Ovary (tissue), 10 donors: ENCODE measurements at places on chromosomes 7 and 10. TPM values are rescaled to one million over a fixed set of nuclear protein-coding genes. Genes with fewer than 3 reads are reported as not detected.

The HMX2 gene
- total RNA-seq, result not detected

DNA sequence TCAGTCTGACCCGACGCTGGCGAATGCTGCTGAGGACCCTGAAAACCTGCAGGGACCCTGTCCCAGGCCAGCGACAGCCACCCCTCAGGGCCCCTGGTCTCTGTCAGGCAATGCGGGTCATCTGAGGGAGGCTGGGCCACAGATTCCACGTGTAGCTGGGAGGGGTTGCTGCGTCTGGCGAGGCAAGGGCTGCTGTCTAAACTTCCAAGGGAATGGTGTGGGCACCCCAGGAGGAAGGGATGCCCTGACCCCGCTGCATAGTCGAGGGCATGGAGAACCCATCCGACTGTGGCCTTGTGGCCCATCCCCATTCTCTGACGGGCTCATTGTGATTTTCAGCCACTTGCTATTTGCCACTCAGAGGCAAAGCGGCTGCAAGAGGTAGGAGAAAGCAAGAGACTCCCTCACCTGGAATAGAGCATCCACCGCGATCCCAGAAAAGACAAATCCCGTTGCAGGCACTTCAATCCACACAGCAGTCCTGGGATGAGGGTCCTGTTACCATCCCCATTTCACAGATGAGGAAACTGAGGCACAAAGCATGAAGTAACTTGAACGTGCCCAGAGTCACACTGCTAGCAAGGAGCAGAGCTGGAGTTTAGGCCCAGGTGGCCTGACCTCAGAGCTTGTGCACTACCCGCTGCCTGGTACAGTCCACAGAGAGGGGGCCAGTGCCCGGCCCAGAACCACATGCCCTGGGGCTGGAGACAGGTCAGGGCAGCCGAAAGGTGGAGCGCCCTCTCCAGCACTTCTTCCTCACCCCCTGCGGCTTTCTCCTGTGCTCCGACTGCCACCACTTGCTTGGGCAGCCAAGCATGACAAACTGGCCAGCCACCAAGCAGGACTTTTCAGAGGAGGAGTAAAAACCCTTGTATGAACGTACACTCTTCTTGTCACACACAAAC, 163.8 kb upstream of the KLF14 start:
- H3K4me3 ChIP-seq, result no peak overlapping the region
- peak overlapping the region; percentile 13 for H3K27ac ChIP-seq
- no peaks in the 10 kb centered on the region for H3K36me3 ChIP-seq
- no peaks in the 10 kb centered on the region for H3K27me3 ChIP-seq
- no peak for DNase-seq

GRCh38 chr7:19617901-19618300, 90.9 kb downstream of the POLR1F start:
- no peaks in the 10 kb centered on the region for H3K36me3 ChIP-seq
- H3K27me3 ChIP-seq, result no peaks in the 10 kb centered on the region
- no peak for DNase-seq
- H3K27ac ChIP-seq, result no peak overlapping the region
- H3K4me1 ChIP-seq, result no peaks in the 10 kb centered on the region
- H3K4me3 ChIP-seq, result no peak overlapping the region

DNA sequence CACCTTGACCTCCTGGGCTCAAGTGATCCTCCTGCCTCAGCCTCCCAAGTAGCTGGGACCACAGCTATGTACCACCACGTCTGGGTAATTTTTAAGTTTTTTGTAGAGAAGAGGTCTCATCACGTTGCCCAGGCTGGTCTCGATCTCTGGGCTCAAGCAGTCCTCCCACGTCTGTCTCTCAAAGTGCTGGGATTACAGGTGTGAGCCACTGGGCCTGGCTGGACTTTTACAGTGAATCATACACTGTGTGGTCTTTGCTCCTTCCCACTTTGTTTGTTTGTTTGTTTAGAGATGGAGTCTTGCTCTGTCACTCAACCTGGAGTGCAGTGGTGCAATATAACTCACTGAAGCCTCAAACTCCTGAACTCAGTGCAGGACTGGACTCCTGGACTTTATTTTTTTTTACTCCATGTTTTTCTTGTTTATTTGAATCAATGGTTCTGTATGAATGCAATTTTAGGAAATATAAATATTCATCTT, 12.5 kb downstream of the PPIA start:
- no peaks in the 10 kb centered on the region for H3K4me1 ChIP-seq
- H3K27me3 ChIP-seq, result no peaks in the 10 kb centered on the region
- no peak overlapping the region for H3K4me3 ChIP-seq
- DNase-seq, result no peak

The TRIL gene
- 1.4 TPM for total RNA-seq

- no peak for DNase-seq
- H3K4me1 ChIP-seq, result no peaks in the 10 kb centered on the region
- H3K36me3 ChIP-seq, result no peaks in the 10 kb centered on the region
- no peak overlapping the region for H3K27ac ChIP-seq
- H3K4me3 ChIP-seq, result no peak overlapping the region
Measured at GRCh38 chr7:50696810-50697582, 85.7 kb downstream of the GRB10 start.

DNA sequence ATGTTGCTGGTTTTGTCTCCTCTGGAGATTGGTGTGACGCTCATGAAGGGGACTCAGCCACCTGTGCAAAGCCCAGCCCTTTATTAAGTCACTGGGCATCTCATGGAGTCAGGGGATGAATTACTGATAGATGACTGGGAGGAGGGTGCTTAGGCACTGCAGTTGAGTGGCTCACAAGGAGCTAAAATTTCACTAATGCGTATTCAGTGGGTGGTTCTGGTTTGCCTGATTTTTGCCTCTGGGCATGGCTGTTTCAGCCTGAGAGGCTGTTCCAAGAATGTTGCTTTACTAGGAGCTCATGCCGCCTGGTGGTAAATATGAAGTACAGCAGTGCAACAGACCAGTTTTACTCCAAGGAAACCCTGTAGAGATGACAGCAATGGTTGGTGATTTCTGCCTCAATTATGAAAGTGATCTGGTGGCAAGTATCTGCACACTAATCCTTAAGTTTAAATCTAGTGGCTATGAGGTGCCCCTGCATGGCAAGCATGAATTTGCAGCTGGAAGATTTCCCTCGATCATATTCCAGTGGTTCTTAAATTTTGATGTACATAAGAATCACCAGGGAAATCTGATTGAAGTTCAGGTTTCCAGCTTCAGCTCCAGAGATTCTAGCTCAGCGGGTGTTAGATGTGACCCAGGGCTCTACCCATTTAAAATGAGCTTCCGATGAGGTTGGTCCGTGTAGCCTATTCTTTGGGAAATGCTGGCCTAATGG, 19.9 kb downstream of the ACTA2 start:
- no peaks in the 10 kb centered on the region for H3K4me1 ChIP-seq
- H3K27ac ChIP-seq, result peak overlapping the region; percentile 28
- no peaks in the 10 kb centered on the region for H3K27me3 ChIP-seq
- H3K4me3 ChIP-seq, result no peak overlapping the region
- H3K36me3 ChIP-seq, result no peaks in the 10 kb centered on the region

The MLXIPL gene
- total RNA-seq, result 4.5 TPM

- no peaks in the 10 kb centered on the region for H3K27me3 ChIP-seq
- DNase-seq, result no peak
- H3K27ac ChIP-seq, result no peak overlapping the region
- H3K4me3 ChIP-seq, result no peak overlapping the region
- no peaks in the 10 kb centered on the region for H3K36me3 ChIP-seq
Measured at GRCh38 chr7:14685167-14685566, 217.4 kb downstream of the DGKB start.

DNA sequence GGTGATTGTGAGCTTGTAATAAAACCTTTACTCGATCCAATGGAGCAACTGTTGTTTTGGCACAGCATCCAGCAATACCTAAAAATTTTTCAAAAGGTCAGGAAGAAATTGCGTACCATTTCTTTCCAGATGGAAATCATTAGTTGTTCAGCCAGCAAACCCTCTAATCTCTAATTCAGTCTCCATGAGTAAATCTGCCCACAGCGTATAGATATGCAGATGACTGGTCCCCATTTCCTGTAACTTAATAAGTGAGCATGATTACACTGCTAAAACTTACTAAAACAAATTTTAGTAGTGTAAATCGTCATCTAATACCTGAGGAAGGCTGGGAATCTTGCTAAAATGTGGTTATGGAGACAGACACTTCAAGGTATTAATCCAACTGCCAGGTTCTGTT, 10.6 kb downstream of the SLC25A16 start:
- no peak overlapping the region for H3K27ac ChIP-seq
- H3K4me3 ChIP-seq, result no peak overlapping the region
- no peaks in the 10 kb centered on the region for H3K4me1 ChIP-seq
- no peak for DNase-seq
- H3K36me3 ChIP-seq, result no peaks in the 10 kb centered on the region

DNA sequence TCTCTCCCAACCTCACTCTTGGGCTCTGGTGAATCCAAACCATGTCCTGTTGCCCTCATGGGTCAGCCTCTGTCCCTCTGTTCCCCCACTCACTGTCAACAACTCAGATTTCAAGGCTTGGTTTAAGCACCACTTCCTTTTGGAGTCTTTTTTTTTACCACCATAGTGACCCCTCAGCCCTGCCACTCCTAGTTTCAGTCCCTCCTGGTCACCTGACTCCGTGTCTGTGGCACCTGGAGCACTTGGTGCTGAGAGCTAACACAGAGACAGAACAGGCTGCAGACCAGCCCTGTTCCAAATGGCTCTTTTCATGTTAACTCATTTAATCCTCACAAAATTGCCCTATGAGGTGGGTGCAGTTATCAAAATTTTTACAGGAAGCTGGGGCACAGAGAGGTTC, 53.6 kb upstream of the SMNDC1 start:
- H3K4me3 ChIP-seq, result no peak overlapping the region
- H3K27me3 ChIP-seq, result no peaks in the 10 kb centered on the region
- DNase-seq, result no peak
- no peak overlapping the region for H3K27ac ChIP-seq
- H3K36me3 ChIP-seq, result no peaks in the 10 kb centered on the region

- no peak overlapping the region for H3K27ac ChIP-seq
- DNase-seq, result no peak
- no peaks in the 10 kb centered on the region for H3K27me3 ChIP-seq
- no peaks in the 10 kb centered on the region for H3K36me3 ChIP-seq
Measured at GRCh38 chr10:5555881-5556280, 31.1 kb downstream of the CALML3 start.

The GPC2 gene
- 5.5 TPM for total RNA-seq

DNA sequence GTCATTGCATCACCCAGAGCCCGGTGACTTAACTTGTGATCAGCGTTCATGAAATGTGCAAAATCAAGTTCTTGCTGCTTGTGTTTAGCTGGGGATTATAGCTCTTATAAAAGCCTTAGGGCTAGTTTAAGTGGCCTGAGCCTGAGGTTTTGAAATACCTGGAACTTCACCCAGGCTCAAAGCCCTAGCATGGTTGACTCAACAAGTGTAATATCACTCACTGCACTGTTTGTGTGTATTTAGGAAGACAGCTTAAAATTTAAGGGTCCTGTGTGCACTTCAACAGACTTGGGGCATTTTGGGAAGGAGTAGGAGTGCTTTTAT, 489.5 kb downstream of the GATA3 start:
- no peaks in the 10 kb centered on the region for H3K27me3 ChIP-seq
- H3K4me3 ChIP-seq, result no peak overlapping the region
- DNase-seq, result no peak
- H3K27ac ChIP-seq, result no peak overlapping the region
- H3K36me3 ChIP-seq, result no peaks in the 10 kb centered on the region

DNA sequence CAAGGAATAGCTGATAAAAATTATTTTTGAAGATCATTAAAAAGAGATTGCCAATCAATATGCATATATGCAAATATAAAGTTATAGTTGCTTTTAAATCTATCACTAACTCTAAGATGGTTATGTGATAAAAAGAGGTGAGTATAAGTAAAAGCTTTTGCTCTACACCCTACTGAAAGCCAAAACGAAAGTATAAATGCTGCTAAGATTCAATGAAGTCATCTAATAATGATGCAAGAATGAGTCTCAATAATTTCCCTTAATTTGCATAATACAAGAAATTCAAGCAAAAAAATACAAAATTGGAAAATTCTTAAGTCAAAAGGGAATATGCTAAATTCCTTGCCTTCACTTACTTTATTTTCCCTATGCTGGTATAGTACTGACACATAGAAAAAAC, 75.2 kb downstream of the WAPL start:
- H3K4me1 ChIP-seq, result no peaks in the 10 kb centered on the region
- H3K27me3 ChIP-seq, result no peaks in the 10 kb centered on the region
- no peaks in the 10 kb centered on the region for H3K36me3 ChIP-seq
- DNase-seq, result no peak

The CRTAC1 gene
- 6.7 TPM for total RNA-seq

The HECW1 gene
- 0.31 TPM for total RNA-seq

DNA sequence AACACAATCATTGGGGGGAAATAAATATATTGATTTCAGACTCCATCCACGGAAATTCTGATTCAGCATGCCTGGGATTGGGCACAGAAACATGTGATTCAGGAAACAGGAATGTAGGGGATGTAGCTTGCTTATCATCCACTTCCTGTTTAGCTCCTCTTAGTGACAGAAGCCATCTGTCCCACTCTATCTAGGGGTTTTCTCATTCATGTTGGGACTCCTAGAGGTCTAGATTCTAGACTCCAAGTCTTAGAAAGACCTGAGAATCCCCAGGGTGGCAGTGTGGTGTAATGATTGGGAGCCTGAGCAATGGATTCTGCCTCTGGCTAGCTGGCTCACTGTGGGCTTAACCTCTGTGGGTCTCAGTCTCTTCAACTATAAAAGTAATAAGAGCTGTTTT, 67.9 kb downstream of the CDK1 start:
- no peak overlapping the region for H3K4me3 ChIP-seq
- DNase-seq, result no peak
- H3K27me3 ChIP-seq, result no peaks in the 10 kb centered on the region
- no peak overlapping the region for H3K27ac ChIP-seq
- H3K4me1 ChIP-seq, result peaks cover 8% of the 10 kb centered on the region

The TDRD1 gene
- 0.36 TPM for total RNA-seq

The KLHL7 gene
- 29.8 TPM for total RNA-seq

The KIAA1549 gene
- total RNA-seq, result 4.0 TPM

The PILRA gene
- 3.3 TPM for total RNA-seq

The IRF5 gene
- 2.2 TPM for total RNA-seq

The CUL1 gene
- total RNA-seq, result 37.4 TPM

DNA sequence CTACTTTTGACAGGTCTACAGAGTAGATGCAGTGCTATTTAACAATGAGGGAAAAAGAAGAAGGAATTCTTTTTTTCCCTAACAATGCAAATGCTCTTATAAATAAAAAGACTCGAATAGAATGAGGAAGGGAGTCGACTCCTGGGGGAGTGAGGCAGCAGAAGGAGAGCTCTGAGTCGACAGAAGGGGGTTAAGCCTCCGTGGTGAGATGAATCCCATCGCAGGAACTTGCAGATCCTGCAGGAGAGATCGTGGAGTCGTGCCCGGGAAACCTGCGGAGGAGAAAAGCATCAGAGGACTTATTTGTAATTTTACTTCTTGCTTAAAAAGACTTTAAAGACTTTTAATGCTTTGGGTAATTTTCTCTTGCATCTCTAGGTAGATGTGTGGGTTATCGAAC, 17.4 kb downstream of the ITIH2 start:
- no peak for DNase-seq
- no peaks in the 10 kb centered on the region for H3K27me3 ChIP-seq
- no peak overlapping the region for H3K27ac ChIP-seq
- H3K4me1 ChIP-seq, result no peaks in the 10 kb centered on the region
- no peaks in the 10 kb centered on the region for H3K36me3 ChIP-seq

The CAMK2B gene
- total RNA-seq, result not detected

GRCh38 chr7:152967958-152968357, 208.4 kb downstream of the ACTR3B start:
- no peaks in the 10 kb centered on the region for H3K4me1 ChIP-seq
- no peak for DNase-seq
- H3K27me3 ChIP-seq, result no peaks in the 10 kb centered on the region
- H3K4me3 ChIP-seq, result no peak overlapping the region
- no peaks in the 10 kb centered on the region for H3K36me3 ChIP-seq

GRCh38 chr10:8133146-8133545, 78.7 kb downstream of the GATA3 start:
- no peak overlapping the region for H3K4me3 ChIP-seq
- no peaks in the 10 kb centered on the region for H3K4me1 ChIP-seq
- H3K27me3 ChIP-seq, result no peaks in the 10 kb centered on the region
- DNase-seq, result no peak
- no peak overlapping the region for H3K27ac ChIP-seq
